ENCODE measurements at places on chromosomes 6 and 20.

GRCh38 chr20:36205026-36205425 lies 31.3 kb upstream of the AAR2 start:
- DNase-seq, result no peak

GRCh38 chr6:3188262-3188661 lies 30.9 kb upstream of the TUBB2A start:
- no peak for DNase-seq

- DNase-seq, result no peak
Measured at GRCh38 chr20:1332749-1333300, 3.9 kb upstream of the SDCBP2 start.

DNA sequence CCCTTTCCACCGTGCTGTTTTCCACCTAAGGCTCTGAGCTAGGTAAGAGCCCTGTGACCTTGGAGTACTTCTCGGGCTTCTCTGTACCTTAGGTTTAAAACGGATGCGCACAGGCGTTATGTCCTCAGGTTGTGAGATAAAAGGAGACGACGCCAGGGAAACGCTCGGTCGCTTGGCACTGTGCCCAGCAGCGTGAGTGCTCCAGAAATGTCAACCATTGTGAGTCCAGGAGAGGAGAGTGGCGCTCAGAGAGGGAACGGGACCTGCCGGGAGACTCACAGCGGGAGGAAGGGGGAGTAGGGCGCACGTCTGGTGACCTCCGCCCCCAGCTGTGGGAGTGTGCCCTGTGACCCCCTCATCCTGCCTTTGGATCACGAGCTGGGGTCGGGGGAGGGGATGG lies 33.8 kb upstream of the SCRT2 start:
- no peak for DNase-seq

GRCh38 chr6:83071707-83072106 lies 4.2 kb downstream of the DOP1A start:
- DNase-seq, result no peak

GRCh38 chr20:54843431-54843830 lies 368.0 kb downstream of the DOK5 start:
- DNase-seq, result no peak

- no peak for DNase-seq
Measured at GRCh38 chr20:46870041-46870440, 24.6 kb upstream of the EYA2 start.

DNA sequence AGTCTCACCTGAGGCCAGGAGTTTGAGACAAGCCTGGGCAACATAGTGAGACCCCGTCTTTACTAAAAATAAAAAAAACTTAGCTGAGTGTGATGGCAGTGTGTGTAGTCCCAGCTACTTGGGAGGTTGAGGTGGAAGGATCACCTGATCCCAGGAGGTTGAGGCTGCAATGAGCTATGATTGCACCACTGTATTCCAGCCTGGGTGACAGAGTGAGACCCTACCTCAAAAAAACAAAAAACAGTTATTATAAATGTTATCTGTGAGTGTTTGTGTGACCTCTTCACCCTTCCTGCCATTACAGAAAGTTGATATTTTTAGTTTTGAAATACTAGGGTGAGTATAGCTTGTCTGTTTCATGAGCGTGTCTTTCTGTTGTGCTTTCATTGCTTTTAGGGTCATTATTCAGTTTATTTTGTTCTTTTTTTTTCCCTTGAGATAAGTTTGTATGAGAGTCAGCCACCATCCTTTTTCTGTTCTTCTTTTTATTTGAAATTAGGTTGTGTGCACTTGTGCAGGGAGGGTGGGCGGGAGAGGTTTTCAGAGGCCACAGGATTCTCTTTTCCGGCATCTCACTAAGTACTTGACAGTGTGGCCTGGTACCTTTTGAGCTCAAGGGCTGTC lies 26.2 kb downstream of the CDYL start:
- no peak for DNase-seq

DNA sequence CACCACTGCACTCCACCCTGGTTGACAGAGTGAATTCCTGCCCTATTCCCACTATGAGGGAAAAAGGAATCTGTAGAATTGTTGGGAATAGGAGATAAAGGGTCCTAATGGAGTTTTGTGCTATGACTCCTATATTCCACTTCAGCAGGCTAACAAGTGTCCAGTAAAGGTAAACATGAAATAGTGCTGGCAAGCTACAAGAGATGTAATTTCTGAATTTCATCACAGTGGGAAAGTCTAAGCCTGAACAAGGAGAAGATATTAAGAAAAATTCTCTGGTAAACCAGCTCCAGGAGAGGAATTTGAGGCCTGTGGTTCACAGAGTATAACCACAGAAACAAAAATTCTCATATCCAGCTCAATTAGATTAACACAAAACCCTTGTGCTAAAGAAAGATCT lies 10.3 kb upstream of the C6orf58 start:
- no peak for DNase-seq

DNA sequence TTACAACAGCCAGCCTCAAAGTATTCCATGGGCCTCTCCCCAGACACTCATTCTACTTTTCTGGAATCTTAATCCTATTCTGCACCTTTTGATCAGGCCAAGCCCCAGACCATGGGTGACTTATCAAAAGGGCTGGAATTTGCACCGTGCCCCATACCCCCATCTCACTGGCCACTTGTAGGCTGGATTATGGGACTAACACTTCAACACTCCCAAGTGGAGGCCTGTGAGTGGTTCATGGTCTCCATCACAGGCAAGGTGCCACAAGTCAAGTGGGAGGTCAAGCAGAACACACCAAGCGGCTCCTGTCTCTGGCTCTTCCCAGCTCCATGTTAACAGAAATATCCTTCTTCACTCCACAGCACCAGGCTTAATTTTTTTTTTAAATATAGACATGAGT lies 212.3 kb upstream of the HEY2 start:
- DNase-seq, result no peak

- DNase-seq, result no peak
Measured at GRCh38 chr6:34608321-34609091, 52.4 kb upstream of the SPDEF start.

- no peak for DNase-seq
Measured at GRCh38 chr20:53866794-53867740, 203.3 kb downstream of the BCAS1 start.

DNA sequence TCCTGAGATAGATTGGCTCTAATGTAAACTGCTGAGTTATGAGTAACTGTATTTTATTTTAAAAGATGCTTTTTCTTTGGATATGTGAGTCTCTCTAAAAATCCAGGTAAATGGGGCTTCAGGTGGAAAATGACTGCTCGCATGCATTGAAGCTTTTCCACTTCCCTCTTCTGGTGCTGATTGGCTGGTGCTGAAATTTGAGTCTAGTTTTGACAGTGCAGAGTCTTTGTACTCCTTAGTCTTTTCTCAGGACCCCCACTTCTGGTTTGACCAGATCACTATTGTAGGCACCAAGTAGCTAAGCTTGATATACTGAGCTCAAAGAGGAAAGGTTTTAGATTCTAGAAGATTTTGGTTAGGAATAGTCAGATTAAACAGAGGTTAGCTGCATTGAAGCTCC lies 60.7 kb upstream of the TULP4 start:
- no peak for DNase-seq

- DNase-seq, result no peak
Measured at GRCh38 chr6:85050149-85050548, 285.8 kb upstream of the TBX18 start.

DNA sequence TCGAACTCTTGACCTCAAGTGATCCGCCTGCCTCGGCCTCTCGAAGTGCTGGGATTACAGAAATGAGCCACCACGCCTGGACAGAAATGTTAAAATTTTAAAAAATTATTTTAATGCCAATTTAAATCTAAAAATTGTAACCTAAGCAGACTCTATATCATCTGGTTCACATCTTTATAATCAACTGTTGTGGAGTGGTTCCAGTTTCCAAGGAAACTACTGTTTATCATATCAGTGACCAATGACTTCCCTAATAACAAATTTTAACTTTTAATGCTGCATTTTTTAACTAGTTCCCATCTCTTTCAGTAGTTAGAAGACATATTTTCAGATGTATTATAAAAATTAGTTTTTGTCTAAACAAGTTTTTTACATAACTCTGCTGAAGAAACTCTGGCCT lies 5.2 kb upstream of the BTN3A2 start:
- DNase-seq, result no peak

DNA sequence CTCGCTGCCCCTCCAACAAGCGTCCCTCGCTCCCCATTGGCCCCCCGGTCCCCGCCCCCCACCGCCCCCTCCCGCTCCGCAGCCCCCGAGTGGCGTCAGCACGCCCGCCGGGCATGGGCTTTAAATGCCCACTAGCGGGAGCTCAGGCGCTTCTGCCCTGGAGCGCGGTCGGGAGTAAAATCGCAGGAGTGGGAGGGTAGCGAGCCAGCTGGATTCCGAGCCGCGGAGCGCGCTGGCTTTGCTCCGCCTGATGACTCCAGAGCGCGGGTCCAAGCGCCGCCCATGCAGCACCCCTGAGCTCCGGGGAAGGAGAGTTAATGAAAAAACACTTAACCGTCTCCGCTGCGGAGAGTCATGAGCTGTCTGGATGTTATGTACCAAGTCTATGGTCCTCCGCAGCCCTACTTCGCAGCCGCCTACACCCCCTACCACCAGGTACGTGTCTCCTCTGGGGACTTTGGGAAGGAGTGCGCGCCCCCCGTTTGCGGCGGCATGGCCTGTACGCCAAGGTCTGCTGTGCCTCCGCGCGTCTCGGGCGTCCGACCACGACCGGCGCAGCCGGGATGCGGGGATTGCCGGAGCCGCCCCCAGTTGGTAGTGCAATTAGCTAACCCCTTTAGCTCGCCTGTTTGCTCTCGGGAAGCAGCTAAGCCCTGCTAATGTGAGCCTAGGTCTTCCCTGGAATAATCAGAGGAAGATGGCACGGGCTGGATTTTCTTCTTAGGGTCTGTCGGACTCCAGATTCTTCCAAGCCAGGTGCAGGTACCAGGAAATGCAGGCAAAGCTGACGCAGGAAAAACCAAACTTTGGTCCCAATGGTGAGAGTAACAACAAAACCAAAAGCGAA lies at the start of gene VGLL2:
TSS of gene VGLL2 (plus strand) at position 149 of the 847 bp plus-strand sequence. CDS start at position 355, 206 bp downstream.
- no peak for DNase-seq

DNA sequence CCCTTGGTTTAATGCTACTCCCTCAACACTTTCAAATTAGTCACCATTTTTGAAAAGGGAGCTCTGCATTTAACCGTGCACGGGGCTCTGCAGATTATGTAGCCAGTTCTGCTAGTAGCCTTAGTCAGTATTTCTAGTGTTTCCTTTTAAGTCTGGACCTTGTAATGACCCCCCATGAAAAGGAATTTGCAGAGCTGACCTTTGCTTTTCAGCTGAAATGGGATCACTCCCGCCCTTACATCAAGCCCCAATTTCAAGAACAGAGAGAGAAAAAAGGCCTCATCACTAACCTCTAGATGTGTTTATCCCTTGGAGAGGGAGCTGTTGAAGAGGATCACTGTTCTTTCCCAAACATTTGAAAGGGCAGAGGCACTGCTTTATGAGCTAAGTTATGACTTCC lies 490.7 kb upstream of the BTBD3 start:
- DNase-seq, result no peak

- DNase-seq, result no peak
Measured at GRCh38 chr6:55047451-55048044, 126.8 kb upstream of the HCRTR2 start.

DNA sequence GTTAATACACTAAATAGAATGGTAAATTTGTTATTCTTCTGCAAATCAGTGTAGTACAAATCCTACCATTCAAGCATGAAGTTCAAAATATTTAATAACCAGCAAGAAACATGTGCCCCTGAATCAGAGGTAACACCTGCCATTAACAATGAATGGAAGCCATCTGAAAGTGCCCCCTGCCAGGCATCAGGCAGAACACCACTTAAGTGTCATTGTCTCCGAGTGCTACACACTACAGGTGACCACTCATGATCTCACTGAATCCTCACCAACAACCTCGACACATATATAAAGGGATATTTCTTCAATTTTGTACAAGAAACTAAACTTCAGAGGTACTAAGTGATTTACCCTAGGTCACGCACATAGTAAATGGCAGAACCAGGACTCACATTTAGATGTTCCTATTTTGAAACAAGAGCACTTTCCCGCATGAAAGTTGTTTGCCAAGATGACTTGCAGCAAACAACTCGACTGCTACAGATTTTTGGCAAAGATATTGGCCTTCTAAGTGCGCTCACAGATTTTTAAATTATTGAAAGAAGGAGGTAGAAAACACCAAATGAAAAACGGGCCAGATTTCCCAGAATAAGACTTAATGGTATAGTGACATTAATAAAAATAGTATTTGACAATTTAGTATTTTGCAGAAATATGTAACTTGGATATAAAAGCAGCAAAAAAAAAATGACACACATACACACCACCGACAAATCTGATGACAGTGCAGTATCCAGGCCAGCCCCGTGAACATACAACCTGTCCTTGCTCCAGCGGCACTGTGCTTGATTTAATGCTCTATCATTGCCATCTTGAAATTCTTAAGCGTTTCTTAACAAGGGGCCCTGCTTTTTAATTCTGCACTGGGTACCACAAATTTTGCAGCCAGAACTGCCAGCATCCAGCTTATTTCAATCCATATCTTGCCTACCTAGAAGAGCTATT lies 274.5 kb downstream of the ALDH8A1 start:
- DNase-seq, result no peak

GRCh38 chr6:113184291-113184690 lies 672.9 kb upstream of the MARCKS start:
- no peak for DNase-seq

GRCh38 chr6:43149265-43149664 lies 21.8 kb upstream of the SRF start:
- DNase-seq, result no peak

DNA sequence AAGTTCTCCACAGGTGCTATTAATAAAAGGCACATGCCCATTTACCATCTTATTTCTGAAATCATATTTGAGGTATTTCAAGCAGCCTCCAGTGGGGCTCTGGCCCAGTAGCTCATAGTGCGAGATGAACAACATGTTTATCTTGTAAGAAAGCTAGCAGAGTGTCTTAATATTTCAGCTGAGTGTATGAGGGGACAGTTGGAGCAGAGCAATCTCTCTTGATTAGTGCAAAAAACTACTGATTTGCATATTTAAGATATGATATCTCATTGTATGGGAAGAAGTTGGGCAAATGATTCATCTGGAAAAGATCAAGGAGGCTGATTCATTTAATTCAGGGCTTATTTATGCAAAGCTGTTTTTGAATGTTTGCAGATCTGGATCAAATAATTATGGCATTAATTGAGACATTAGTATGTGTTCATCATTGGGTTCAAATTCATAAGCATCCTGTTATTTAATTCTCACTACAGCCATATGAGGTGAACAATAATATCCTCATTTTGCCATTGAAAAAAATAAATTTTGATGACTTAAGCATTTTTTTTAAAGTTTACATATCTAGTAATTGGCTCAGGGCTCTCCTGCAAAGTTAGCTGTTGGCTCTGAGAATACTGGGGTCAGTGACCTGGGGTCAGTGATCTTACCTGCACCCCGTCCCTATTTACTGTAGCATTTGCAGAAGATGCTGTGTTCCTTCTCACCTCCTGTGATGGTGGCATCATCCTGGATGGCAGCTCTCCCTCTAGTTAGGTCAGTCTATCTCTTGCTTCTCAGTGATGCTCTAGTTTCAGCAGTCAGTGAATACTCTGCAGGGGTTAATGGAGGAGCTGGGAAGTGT lies 24.1 kb upstream of the GCLC start:
- no peak for DNase-seq

- no peak for DNase-seq
Measured at GRCh38 chr6:123117145-123117908, 121.3 kb downstream of the CLVS2 start.

GRCh38 chr20:22499515-22500166 lies 84.7 kb downstream of the FOXA2 start:
- no peak for DNase-seq
